ENCODE measurements at places on chromosomes 1 and 21.
A peak's percentile ranks its signal among the peaks of the same experiment; 100 is the strongest.

- no peak for DNase-seq
Observed at GRCh38 chr1:158126425-158126824, 54.3 kb upstream of the CD1D start.

- no peak for DNase-seq
Observed at GRCh38 chr1:59502009-59502691, 205.3 kb downstream of the FGGY start.

DNA sequence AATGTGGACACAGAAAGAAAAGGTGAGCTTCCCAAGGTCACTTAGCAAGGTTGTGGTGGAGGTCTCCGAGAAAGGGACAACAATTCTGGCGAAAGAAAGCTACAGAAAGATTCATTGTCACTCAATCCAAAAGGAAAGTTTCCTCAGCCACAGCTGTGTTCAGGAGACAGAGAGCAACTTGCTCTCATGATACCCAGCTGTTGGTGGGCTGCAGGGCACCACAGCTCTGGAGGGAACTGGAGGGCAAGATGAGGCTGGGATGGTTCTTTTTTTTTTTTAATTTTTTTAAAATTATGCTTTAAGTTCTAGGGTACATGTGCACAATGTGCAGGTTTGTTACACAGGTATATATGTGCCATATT is 50.7 kb upstream of the VTCN1 start:
- no peak for DNase-seq

DNA sequence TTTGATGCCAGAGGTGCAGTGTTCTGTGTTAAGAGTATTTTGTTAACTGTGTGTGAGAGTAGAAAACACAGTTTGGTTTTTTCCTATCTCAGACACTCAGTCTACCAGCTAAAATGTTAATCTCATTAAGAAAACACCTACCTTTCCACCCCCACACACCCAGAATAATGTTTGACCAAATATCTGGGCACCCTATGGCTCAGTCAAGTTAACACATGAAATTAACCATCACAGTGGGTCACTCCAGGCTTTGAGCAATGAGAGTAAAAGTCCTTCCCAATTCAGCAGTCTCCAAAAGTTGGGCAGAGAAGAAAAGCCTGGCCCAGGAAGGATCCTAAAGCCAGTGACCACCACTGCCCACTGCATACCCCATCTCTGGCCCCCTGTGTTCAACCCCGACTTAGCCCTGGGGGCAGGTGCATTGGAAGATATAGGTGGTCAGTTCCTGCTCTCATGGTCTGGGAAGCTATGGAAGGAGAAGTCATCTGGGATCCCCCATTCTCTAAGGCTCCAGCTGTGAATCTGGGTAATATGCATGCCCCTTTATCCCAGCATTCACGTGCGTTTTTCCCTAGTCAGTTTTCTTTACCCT is 50.2 kb upstream of the CSF3R start:
- peak; percentile 12 for DNase-seq

DNA sequence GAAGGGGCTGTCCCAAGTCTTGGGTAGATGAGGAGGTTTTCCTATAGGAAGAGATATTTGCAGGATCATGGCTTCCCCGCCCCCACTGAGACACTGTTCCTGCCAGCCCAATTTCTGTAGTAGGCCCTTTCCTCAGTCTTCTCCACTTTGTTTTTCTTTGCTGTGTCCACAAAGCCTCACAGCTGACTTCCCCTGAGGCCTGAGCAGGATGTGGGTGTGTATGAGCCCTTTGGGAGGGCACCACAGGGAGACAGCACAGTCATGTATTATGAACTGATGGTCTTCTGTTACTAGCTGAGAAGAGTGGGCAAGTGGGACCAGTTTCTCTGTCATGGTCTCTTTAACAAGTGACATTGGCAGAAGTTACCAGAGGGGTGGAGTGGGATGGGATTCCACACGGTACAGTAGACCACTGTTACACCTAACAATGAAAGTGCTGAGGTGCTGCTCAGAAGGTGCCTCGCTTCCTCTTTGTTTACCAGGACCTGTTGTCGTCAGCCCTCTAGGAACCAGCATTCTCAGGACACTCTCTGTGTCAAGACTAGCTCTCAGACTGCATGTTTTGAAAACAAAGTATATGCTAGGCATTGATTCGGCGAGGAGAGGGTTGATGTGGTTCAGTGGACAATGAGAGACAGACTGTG is 253.8 kb upstream of the HOOK1 start:
- DNase-seq = no peak

DNA sequence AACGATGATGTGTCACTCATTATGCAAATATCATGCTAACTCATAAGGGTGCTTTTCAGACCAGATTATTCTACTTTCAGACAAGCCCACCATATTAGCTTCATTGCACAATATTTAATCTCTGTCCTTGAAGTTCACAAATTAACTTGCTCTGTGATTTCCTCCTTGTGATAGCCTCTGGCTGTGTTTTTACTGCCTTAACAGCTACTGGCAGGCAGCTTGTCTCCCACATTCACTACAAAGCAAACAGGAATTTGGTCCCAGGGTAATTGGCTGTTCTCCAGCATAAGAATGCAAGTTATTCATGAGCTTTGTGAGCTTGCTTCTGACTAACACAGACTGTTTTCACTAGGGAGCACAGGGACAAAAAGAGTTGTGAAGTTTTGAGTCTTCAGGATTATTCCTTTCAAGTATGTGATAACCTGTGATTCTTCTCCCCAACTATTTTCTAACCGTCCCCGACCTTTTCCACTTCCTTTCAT is 87.9 kb upstream of the HMCN1 start:
- DNase-seq = no peak

GRCh38 chr1:33712186-33712585 is 151.7 kb upstream of the HMGB4 start:
- DNase-seq = no peak

GRCh38 chr1:219405531-219406331 is 207.2 kb downstream of the ZC3H11B start:
- DNase-seq = no peak

DNA sequence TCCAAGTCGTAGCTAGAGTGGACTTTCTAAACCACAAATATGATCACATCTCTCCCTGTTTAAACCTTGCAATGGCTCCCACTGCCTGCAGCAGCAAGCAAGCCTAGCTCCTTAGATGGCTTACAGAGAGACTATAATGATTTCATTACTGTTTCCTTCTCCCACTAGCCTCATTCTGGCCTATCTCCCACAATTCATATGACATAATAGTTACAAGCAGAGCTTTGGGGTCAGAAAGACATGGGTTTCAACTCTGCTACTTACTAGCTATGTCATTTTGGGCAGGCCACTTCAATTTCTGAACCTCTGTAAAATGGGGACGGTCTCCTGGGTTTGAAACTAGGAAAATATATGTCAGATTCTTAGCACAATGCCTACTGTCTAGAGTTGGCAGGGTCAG is 143.3 kb downstream of the TRABD2B start:
- no peak for DNase-seq

GRCh38 chr1:65490231-65491009 is 70.0 kb downstream of the LEPR start:
- DNase-seq = no peak

DNA sequence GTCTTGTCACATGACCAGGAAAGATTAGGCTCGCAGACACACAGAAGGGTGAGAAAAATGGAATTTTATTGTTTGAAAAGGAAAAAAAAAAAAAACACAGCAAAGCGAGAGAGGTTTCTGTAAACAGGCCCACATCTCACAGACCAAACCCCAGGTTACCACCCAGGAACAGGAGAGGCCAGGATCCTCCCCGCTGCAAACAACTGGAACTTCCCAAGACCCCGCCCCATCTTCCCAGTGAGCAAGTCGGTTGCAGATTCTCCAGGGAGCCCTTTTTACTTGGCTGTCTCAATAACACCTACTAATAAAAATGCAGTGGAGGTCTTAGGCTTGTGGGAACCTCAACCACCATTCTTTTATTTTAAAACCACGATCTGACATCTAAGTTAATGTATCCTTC is 84.7 kb upstream of the ETS2 start:
- DNase-seq = no peak

DNA sequence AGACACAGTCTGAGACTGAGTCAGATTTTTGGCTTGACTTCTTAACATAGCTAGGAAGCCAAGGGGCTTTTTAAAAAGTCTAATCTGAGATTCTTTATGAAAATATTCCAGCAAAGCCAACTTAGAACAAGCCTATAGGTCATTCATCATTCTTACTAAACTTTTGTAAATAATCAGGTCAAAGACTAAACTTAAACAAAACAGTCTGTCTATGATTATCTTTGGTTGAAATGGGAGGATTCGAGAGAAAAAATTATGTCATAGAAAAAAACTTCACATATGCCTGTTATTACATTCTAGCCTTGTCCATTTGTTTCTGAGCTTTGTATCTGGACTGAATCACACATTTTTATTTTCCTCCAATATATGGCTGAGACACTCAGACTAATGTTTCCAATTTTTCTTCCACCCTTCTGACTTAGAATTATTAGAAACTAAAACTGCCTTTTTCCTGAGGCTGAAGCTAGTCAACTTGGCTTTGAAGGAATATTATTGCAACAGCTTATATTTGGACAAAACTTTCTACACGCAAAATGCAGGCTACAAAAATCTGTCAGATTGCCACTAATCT is 83.3 kb downstream of the ETS2 start:
- no peak for DNase-seq

DNA sequence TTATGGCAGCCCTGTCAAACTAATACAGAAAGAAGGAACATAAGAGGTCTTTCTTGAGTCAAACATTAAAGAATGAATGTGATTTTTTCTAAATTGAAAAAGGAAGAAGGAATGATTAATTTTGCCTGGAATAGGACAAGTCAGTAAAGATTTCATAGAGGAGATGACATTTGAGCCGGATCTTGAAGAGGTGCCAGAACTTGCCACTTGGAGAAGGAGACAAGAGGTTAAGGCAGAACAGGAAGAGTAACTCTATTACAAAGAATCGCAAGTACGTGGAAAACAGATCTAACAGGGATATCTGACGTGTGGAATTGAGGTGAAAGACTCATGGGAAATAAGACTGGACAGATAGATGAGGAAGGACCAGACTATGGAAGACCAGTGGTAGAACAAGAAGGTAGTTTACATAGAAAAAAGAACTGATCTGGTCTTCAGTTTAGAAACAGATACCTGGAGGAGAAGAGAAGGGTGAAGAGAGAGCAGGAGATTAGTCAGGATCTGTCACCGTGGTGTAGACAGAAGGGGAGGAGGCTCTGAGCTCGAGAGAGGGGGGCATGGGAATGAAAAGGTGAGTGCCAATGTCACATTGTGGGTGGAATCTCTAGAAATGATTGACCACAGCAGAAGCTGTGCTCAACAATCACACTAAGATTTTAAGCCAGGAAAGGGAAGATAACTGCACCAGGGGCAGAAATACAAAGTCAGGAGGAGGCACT is 32.5 kb downstream of the RHOU start:
- no peak for DNase-seq

GRCh38 chr1:24424207-24424606 is 8.6 kb downstream of the NIPAL3 start:
- DNase-seq = no peak

GRCh38 chr1:193799948-193800690 is 613.7 kb upstream of the B3GALT2 start:
- DNase-seq = no peak

DNA sequence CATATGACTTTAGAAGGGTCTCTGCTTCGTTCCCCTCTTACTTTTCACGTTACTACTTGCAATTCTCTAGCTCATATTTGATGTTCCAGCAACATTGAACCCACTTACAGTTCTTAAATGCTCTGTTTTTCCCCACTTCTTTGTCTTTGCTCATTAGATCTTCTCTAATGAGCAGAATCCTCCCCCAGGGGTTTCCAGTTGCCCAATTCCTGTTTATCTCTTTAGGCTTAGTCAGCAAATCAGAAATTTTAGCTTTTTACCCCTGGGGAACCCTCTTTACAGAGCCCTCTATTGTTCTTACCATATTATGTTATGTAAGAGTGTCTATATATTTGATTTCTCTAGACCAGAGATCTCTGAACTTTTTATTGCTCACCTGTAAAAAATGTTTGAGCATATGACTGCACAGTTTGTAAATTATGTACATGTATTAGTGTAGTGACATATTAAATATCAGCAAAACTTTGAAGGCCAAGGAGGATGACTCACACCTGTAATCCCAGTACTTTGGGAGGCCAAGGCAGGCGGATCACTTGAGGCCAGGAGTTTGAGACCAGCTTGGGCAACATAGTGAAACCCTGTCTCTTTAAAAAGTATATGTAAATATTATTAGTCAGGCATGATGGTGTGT is 71.4 kb downstream of the FNBP1L start:
- no peak for DNase-seq

DNA sequence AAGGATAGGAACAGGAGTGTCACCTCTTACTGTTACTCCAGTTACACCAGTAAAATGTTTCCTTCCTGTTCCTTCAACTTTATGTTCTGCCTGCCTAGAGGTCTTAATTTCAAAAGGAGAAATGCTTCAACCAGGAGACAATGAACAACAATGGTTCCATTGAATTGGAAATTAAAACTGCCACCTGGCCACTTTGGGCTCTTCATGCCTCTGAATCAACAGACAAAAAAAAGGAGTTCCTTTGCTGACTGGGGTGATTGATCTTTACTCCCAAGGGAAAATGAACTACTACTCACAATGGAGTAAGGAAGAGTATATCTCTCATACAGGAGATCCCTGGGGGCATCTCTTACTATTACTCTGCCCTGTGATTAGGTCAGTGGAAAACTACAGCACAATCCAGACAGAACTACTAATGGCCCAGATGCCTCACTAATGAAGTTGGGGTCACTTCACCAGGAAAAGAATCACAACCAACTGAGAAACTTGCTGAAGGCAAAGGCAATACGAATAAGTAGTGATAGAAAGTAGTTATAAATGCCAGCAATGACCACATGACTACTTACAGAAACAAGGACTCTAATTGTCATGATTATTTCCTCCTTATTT is 76.6 kb upstream of the PRDX6 start:
- no peak for DNase-seq

- no peak for DNase-seq
Observed at GRCh38 chr1:24157918-24158481, 15.1 kb upstream of the IL22RA1 start.

DNA sequence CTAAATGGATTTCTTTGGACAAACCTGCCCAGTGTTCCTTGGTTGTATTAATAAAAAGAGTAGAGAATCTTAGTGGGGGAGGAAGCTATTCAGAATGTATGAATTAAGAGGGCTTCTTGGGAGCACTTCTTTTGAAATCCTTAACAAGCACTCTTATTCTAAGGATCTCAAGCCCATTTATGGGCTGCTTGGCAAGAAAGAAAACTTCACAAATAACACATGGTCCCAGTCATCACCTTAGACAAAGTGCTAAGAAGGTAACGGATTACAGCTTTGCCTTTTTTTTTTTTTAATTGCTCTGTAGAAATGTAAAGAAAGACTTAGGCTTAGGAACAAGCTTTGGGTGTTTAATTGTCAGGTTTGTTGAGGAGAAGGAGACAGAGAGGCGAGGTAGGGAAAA is 76.6 kb upstream of the IPO9 start:
- DNase-seq = no peak

All from right forelimb (tissue), 1 donor.